ENCODE measurements at places on chromosomes 4 and X.

- no peak for DNase-seq
Measured at GRCh38 chr4:2593003-2593402, 56.6 kb downstream of the FAM193A start.

DNA sequence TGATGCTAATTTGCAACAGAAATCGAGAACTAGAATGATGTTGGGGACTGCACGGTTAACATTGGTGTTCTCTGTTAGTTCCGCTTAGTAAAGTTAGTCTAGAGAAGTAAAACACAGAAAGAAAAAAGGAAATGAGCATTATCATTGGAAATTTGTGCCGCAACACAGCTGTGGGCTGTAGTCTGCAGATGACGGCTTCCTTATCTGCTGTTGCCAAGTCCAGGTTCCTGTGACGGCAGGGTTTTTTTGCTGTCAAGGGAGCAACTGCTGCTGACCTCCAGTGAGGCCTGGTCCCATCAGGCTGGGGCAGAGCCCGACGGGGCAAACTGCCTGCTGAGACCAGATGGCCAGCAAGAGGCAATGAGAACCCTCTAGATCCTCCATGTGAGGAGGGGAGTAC lies 38.9 kb upstream of the PHEX start:
- DNase-seq = no peak

GRCh38 chr4:80370635-80371034 lies 35.1 kb downstream of the CFAP299 start:
- DNase-seq = no peak

- DNase-seq = no peak
Measured at GRCh38 chrX:122248681-122249080, 935.4 kb upstream of the GRIA3 start.

GRCh38 chr4:911871-912490 lies 20.1 kb downstream of the GAK start:
- no peak for DNase-seq

DNA sequence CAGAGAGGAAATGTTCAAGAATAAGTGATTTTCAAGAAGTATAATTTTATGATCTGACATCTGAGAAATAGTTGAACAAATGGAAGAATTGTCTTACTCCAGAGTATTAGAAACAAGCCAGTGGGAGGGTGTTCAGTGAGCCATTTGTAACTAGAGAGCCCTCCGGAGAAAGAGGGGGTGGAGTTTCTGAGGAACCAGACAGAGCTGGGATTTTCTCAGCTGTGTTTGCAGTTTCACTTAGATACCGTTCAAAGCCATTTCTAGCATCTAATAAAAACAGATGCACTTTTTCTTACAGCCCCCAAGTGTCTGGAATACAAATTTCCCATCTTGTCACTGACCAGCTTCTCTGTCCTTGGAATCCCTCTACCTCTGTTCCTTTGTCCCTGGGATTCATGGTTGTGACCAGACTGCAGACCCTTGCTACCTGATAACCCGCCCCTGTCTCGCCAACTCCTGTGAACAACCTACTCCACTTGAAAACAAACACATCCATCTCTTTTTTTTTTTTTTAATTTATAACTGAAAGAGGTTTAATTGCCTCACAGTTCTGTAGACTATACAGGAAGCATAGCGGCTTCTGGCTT lies 132.8 kb upstream of the KLF3 start:
- DNase-seq = no peak

DNA sequence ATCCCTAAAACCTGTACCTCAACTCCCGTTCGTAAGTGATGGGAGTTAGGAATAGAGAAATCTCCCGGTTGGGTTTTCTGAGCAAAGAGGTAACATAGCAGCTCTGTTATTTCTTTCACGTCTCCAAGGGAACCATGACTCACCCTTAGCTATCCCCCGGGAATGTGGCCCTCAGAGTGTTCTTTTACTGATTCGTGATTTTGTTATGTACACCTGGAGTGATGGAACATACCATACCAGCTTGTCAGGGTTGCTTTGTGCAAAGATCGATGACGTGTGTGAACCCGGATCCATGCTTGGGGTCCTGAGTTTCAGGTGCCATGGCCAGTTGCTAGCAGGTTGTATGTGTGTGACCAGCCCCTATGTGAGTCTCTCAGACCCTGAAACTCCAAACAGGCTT lies 52.6 kb downstream of the HPRT1 start:
- no peak for DNase-seq

DNA sequence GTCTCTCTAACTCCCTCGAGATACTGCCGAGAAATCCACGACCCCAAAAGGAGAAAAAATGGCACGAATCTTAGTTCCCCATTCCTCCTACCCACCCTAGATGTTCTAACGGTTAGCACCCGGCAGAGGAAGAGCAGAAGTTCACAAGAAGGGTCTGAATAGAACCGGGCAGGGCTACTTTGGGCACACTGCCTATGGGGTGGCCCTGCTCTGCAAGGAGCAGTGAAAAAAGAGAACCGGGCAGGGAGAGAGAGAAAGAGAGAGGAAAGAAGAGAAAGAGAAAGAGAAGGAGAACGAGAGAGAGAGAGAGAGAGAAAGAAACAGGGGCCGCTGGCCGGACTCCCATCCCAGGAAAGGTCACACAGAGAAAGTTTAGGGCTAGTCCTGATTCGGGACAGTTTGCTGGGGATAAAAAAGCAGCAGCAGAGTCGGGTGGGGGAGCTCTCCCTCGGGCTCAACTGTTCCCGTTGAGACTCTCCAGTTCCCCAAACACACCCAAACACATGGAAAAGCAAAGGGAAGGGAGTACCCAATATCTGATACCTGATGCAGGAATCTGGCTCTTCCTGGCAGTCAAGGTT lies 468 bp downstream of the GLA start:
- no peak for DNase-seq

- no peak for DNase-seq
Measured at GRCh38 chr4:38004062-38004461, 43.9 kb downstream of the PTTG2 start.

DNA sequence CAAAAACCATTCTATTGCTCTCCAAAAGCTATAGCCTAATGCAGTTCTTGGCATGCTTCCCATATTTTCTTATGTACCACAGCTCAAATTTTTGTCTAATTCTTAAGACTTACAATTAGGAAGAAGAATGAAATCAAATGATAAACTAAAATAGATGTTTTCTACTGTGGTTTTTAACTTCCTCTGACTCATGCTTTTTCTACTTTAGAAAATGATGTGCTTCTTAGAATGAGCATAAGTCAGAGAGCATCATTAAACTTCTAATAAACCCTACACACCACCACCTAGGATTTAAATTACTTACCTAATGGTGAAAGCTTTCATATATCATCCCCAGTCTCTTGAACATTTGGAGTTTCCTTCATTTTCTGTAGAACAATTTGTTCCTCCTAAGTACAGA lies 217.0 kb upstream of the NDST3 start:
- DNase-seq = no peak

GRCh38 chr4:15740764-15741404 lies 37.2 kb upstream of the CD38 start:
- no peak for DNase-seq

DNA sequence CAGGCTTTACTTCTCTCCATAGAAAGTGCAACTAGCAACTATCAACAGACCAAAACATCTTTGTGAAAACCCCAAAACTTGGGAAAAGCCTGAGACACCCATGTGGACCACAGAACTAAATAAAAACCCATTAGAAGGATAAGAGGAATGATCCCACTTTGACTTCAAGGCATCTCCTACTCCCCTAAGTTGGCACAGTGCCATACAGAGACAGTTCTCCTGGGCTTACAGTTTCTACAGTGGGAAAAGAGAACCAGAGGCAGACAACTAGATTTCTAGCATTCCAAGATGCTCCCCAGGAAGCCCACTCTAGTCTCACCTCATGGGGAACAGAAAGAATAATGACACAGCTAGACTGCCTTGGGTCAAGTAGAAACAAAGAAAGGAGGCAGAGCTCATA lies 20.4 kb downstream of the TMLHE start:
- DNase-seq = no peak

- DNase-seq = no peak
Measured at GRCh38 chr4:102772738-102773340, 12.1 kb upstream of the MANBA start.

DNA sequence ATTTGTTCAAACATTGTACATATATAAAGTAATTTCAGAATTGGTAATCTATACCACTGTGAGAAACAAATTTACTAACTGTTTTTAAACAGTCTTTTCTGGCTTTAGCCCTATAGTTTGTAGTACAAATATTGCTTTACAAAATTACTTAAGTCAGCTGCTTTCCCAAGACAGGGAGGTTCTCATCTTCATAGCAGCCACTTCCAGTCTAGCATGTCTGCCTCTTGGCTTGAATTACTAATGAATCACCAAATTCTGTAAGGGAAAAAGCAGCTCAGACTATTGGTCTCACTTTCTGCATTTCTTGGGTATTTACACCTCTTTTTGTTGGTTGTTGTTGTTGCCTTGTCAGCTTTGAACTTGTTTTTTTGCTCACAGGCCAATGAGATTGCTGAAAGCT lies 187.2 kb downstream of the NPFFR2 start:
- DNase-seq = no peak

DNA sequence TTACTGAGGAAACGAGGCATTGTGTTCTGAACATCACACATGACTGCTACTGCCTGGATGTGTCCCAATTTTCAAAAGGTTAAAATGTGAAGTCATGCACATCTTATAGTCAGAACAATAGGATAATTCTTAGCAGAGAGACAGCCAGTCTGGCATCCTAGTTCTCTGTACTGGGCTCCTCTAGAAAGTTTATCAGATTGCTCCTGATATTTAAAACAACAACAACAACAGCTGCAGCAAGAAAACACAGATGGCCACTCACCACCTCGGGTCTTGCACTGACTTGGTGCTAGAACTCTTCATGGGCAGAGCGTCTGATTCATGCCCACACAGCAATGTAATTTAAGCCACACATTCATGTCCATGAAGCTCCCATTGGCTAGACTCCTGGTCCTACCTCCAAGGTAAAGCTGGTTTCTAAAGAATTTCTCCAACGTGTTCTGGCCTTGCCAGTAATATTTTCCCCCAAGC lies 33.3 kb upstream of the SLC2A9 start:
- DNase-seq = no peak

- DNase-seq = no peak
Measured at GRCh38 chrX:76454456-76454927, 27.0 kb downstream of the MAGEE1 start.

DNA sequence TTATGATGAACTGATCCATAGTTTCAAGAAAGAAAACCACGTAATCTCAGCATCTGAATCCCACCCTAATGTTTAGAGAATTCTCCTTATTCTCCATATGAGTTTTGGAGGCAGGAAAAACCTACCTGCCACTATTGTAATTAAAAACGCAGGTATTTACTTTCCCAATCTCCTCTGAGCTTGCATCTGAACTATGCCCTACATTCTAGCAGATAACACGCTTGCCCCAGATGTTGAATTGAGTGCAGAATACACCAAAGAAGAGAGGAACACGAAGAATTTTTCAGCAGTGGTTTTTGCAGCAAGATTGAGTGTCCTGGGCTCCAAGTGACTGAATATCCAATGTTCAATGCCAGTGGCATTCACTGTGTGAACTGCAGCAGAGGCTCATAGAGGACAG lies 182.4 kb downstream of the COX18 start:
- no peak for DNase-seq

- no peak for DNase-seq
Measured at GRCh38 chrX:135389243-135389642, 32.5 kb upstream of the SMIM10L2A start.

DNA sequence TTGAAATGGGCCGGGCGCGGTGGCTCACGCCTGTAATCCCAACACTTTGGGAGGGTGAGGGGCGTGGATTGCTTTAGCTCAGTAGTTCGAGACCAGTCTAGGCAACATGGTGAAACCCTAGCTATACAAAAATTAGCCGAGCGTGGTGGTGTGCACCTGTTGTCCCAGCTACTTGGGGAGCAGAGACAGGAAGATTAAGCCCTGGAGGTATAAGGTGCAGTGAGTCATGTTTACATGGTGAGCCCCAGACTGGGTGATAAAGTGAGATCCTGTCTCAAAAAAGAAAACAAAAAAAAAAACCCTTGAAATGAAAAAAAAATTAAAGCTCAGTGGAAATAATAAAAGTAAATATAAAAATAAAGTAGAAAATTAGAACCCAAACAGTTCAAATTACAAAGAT lies 6.9 kb upstream of the XAGE2 start:
- no peak for DNase-seq

GRCh38 chr4:186722796-186723291 lies 812 bp downstream of the FAT1 start:
- no peak for DNase-seq

DNA sequence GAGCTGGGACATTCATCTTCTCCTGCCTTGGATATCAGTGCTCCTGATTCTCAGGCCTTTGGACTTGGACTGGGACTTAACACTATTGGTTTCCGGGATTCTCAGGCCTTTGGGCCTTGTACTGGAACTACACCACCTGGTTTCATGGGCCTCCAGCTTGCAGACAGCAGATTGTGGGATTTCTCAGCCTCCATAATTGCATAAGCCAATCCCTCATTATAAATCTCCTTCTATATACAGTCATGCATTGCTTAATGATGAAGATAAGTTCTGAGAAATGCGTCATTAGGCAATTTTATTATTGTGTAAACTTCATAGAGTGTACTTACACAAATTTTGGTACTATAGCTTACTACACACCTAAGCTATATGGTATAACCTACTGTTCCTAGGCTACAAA lies 8.9 kb upstream of the CCNG2 start:
- DNase-seq = no peak

DNA sequence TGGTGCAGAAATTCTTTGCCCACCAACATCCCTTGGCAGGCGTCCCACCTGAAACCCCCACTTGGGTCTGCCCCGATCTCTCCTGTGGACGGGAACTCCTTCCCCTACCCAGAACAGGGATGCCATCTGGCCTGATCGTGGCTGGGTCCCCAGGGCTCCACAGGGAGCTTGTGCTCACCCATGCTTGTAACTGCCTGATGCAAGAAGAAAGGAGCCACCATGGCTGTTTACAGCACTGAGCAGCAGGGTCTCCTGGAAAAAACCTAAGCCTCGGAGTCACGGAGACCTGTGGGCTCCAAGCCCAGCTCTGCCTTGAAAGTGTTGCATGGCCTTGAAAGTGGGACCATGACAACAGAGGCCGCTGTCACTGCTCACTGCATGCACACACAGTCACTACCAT lies 101.5 kb upstream of the AFAP1 start:
- DNase-seq = no peak

DNA sequence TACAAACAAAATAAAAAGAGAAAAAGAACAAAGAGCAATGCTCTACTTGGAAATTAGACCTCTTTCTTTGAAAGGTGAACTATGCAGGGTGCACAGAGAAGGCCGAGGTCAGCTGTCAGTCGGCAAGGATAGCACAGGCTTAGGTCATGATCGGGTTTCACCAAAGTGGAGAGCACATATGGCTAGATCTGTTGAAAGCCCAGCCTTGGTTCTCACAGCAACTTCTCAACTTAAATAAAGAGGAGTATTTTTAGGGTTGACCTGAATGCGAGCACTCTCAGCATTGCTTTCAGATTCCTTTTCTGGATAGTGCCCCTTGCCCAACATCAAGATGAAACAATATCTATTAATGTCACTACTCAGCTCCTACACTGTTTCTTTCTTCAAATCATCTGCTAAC lies 122.9 kb upstream of the GPC4 start:
- no peak for DNase-seq

Data from mesothelial cell of epicardium (in vitro differentiated cells).